ENCODE measurements at places on chromosomes 7 and 10.

GRCh38 chr7:28958980-28959347, 834 bp upstream of the TRIL start:
- DNase-seq, result no peak

DNA sequence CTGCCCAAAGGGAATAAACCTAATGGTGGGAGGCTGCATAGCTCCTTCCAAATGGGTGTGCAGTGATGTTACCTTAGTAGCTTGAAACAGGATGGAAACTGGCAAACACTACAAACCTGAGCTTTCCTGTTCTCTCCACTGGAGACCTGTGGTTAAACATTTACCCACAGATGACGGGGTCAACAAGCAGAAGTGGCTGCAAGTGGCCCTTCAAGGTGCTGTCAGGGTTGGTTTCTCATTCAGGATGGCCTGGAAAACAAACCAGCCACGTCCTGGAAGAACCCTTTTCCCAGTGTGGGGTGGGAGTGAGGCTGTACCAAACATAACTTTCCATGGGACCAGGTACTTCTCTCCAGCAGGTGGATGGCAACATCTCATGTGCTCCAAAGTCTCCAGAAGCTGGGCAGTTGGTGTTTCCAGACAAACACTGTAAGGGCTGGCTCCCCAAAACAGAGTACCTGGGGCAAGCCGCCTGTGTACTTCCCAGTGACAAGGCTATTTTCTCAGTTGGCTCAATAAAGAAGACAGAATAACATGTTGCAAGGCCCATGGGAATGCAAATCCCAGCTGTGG, 67.5 kb downstream of the DNAJB9 start:
- peak; percentile 40 for DNase-seq

GRCh38 chr10:116719804-116720203, 22.6 kb downstream of the HSPA12A start:
- no peak for DNase-seq

DNA sequence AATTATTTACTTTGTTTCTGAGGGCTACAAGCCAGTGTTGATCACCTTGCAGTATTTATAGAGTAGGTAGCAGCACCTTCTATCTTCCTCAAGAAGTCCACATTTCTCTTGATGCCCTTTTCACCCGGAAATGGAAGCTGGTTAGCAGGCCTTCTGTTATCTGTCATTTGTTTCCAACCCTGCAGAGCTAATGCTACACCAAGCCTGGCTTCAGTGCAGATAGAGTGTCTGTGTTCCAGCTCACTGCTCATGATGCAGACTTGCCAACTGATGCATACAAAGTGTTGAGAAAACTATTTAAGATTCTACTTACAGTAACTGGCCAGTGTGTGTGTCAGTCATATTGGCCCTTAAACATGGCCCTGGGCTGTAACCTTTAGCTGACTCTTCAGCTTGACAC, 301.0 kb downstream of the LHFPL3 start:
- DNase-seq, result no peak

DNA sequence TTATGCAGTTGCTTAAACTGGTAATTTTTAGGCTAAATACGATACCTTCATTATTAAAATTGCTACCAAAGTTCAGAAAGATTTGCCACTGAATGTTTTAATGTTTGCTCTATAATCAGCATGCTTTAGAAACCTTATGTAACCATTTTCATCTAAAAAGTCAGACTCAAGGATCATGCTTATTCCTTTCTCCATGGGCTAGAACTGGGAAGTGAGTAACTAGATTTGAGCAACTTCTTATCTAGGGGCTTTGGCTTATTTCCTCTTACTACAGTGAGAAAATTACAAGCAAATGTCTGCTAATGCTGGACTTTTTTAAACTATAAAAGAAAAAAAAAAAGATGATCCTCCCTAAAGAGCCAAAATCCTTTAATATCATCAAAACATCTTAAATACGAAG, 215.9 kb downstream of the CRPPA start:
- no peak for DNase-seq

DNA sequence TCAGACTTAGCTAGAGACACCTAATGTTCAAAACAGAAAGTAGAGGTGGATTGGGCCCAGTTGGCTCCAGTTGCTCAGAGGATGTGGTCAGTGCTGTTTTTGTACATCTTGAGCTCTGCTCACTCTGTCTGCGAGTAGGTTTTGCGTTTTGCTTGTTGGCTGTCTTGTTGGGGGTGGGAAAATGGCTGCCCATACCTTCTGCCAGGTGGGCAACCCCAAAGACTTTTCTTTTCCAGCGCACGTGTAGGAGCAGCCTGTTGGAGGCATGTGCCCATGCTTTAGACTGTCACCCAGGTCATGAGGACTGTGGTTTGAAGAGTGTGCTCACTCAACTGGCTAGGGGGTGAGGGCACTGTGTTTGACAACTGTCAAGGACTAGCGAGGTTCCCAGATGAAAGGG, 73.9 kb downstream of the KAT6B start:
- no peak for DNase-seq
